ENCODE measurements at places on chromosomes 1 and 21.

DNA sequence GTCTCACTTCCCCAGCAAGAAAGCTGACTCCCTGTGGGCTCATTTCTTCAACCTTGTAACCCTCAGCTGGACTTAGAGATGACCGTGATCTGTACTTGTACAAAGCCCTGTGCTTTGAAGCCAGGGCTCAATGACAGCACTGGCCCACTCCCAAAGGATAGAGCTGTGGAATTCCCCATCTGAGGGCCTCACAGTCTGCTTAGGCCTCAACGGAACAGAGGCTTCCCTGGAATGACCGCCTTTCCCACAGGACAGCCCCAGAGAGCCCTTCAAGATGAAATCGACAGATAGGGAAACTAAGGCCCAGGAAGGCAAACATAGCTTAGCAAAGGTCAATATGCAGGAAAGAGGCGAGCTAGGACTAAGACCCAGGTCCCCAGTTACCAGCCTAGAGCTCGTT, 11.5 kb downstream of the SLC9A1 start:
- no peak for DNase-seq

DNA sequence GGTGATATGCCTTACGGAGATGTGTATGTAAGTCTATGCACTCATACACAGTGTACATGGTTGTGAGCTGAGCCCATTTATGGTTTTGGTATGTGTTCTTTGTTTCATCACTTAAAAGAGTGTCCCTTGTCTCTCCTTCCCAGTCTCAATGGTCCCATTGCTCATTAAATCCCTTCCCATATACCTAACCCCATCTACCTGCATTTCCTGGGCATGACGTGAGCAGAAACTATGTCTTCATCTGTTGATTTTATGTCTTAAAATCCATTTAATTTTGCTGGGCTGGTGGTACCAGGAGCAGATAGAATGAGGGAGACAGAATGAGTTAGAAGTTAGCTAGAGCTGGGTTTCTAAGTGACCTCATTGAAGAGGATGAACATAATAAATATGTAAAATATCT, 44.8 kb downstream of the ADAMTS1 start:
- DNase-seq, result no peak

DNA sequence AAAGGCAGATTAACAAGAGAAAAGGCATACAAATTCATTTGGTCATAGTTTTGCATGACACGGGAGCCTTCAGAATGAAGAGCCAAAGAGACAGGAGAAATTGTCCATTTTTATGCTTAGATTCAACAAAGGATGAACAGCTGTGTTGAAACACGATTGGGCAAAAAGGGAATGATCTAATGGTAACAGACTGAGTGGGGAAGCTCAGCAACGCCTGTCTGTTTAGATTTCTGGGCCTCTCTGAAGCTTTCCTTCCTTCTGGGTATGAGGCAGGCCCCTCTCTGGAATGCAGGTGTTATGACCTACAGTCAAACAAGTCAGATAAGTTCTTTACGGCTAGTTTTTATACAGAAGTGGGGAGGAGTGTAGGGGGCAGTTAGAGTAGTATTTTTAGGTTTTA, 154.6 kb downstream of the RGS7 start:
- DNase-seq, result no peak

GRCh38 chr21:39141502-39141901, 41.7 kb downstream of the PSMG1 start:
- DNase-seq, result no peak

DNA sequence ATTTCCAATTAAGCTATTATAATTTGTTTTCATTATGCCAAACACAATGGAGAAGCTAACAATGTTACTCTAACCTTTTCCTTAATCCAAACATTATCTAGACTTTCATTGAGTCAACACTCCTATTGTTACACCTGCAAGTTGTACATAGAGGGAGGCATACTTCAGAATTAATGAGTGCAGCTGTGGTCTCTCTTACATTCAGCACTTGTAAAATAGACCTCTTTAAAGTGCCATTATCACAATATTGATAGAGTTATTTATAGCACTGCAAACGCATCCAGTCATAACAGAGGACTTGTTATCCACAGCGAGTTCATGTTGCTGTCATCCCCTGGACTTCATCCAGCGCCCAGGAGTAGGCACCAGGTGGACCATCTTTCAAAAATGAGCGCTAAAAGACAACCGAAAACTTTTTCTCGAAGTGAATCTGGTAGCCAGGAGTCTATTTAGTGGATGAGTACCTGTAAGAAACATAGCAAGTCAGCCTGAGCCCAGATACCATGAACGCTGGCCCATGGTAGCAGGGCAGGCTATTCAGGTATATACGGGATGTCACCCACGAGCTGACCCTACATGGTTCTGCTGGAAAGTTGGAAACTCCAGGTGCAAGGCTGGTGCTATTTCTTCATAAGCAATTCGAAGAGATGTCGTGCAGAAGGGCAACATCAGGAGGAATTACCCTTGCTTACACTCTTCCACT, 70.6 kb upstream of the NFIA start:
- peak; percentile 23 for DNase-seq

- no peak for DNase-seq
These were observed 35.8 kb upstream of the HIVEP3 start for GRCh38 chr1:41954533-41954944.

DNA sequence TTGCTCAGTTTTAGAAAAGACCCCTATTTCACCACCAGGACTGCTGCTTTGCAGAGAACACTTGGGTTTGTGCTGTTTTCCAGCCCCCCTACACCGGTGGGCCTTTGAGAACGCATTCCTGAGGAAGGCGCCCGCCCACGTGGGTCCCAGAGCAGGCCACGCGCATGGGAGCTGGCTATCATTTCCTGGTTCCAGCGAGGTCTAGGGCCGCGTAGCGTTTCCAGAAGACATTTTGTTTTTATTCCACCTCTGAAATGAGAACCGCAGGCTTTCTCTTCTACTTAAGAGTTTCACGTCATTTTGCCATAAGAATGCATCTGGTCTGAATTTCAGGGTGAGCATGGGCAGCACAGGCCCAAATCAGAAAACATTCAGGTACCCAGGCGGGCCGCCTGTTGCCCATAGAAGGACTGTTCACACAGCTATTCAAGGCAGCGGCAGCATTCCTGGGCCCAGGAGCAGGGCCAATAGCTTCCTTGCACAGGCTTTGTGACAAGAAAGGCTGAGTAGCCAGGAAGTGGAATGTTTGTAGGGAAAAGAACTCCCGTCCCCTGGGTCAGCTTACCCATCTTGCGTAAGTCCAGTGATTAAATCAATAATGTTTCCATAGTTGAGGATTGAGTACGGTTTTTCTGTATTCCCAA, 1.4 kb upstream of the KLHL21 start:
- no peak for DNase-seq

- no peak for DNase-seq
These were observed 129.4 kb downstream of the MRPS6 start for GRCh38 chr21:34202553-34203372.

GRCh38 chr1:49106445-49106844, 329.8 kb upstream of the BEND5 start:
- DNase-seq, result no peak

- no peak for DNase-seq
These were observed 8.2 kb downstream of the UMODL1 start for GRCh38 chr21:42079008-42079938.

DNA sequence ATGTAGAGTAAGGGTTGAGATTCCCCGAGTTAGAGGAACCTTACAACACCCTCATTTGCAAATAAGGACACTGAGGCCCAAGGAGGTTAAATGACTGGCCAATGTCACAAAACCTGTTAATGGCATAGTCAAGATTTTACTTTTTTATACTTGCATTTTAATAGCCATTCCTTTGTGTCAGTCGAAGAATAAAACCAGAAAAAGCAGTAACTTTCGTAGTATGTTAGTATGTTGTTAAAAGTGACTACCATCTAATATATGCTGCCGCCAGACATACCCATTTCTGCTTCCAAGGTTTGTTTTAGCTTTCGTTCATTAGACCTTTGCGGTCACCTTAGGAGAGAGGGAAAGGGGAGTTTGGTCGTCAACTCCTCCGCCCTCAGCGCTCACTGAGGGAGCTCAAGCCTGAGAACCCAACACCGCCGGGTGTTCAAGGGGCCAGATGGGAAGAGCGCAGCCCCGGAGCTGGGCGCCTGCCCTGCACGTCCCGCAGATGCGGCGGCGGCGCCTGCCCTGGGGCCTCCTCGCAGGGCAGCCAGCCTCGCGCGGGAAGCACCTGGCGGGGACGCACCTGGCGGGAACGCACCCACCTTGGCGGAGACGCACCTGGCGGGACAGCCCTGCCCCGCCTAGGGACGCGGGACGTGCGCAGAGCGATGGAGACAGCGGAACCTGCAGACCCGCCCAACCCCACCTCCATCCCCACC, 466 bp downstream of the VPS26C start:
- DNase-seq, result no peak

DNA sequence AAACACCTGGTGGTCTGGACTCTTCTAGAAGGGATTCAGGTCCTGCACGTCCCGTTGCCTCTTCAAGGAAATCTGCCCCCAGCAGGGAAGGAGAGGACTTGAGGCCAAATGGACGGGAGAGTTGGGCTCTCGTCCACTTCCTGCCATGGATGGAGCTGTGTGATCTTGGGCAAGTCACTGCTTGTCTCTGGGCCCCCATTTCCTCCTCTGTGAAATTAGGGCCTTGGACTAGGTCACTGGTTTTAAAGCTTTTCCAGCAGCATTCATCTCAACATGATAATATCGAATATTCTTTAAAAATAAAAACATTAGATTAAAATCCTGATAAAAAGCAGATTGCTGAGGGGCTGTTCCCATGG, 26.9 kb downstream of the LHX4 start:
- no peak for DNase-seq

GRCh38 chr1:198417039-198417438, 123.4 kb downstream of the ATP6V1G3 start:
- no peak for DNase-seq

DNA sequence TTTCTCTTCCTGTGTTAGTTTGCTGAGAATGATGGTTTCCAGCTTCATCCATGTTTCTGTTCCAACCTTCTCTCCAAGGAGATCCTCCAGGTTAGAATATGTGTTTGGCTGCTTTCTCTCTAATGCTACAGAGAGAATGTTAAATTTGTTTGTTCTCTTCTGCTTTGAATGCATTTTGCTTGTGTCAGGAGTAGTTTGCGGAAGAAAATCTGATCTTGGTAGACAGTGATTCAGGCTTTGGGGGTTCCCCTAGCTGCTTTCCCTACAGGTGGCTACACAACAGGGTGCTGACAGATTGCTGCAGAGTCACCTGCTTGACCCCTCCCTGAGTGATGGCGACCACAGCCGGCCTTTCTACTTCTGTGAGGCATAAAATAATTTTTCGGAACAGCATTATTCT, 41.8 kb downstream of the MACO1 start:
- no peak for DNase-seq

DNA sequence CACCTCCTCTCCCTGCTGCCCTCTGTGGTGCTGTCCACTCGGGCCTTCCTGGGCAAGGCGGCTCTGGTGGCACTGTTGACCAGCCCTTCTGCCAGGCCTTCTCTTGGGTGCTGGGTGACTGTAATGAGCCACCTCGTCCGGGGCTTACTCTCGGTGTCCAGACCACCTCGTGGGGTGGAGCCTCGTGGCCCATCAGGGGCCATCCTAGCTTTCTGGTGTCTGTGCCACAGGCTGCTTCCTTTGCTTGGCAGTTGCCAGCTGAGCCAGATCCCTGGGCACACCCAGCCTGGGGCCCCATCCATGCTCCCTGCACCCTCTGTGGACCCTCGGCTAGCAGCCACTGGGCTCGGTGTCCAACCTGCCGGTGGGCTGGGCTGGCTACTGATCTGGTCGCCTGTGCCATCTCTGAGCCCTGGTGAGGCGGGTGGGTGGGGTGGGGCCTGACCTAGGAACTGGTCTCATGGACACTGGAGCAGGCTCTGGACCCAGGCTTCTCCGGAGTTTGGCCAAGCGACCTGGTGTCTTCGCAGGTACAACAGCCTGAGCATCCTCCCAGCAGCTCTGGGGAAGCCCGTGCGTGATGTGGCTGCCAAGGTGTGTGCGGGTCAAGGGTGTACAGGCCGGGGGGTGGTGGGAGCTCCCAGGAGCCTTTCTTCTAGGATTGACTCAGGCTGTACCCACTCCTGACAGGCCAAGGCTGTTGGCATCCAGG, 1.4 kb downstream of the PRXL2B start:
- DNase-seq, result no peak

DNA sequence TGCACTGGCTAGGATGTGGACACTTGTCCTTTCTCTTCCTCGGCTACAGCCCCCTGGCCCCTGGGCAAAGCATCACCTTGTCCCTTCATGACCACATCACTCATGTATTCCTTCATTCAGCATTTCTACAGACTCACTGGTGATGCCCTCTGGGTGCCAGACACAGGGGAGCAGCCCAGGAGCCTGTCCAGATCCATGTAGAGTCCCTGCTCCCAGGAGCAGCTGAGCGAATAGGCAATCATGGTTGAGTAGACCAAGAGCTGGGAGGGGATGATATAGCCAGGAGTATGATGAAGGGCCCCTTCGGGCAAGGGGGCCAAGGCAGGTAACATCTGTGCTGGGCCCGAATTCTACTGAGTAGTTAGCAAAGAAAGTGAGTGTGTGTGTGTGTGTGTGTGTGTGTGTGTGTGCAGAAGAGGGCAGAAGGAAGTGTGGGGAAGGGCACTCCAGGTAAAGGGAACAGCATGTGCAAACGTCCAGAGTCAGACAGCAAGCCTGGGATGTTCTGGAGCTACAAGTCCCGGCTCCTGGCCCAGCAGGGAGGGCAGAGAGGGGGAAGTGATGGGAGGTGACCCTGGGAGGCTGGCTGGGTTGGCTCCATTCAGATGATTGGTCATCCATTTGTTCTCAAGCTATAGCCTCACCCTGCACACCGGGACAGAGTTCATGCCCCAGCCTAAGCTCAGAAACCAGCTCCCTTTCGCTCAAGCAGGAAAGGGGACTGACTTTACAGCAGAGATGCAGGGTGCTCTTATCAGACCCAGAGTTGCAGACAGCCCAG, 21.0 kb upstream of the PIK3CD start:
- no peak for DNase-seq

GRCh38 chr21:31354122-31354521, 10.1 kb upstream of the TIAM1 start:
- DNase-seq, result no peak

DNA sequence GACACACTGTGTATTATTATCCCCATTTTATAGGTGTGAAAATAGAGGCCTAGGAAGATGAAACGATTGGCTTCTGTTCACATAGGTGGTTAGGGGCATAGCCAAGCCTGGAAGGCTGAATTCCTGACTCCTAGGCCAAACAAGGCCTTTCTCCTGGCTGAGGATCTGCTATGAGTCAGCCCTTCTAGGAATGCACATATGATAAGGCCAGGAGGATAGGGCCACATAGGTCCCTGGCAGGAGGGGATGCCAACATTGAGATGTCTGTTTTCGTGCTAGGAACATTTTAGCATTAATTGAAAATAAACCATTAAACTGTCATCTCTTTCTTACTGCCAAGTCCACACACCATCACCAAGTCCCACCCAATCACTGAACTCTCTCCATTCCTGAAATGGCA, 9.2 kb downstream of the CSMD2 start:
- no peak for DNase-seq

Measured in NCI-H1930 (cell line).